SJSA1 (cell line): ENCODE measurements at places on chromosomes 16 and 17. TPM values are rescaled to one million over a fixed set of nuclear protein-coding genes. Genes with fewer than 3 reads are reported as not detected.
A peak's percentile ranks its signal among the peaks of the same experiment; 100 is the strongest.

GRCh38 chr16:77406680-77407079, 28.2 kb downstream of the ADAMTS18 start:
- no peak overlapping the region for H3K27ac ChIP-seq
- H3K27me3 ChIP-seq, result no peaks in the 10 kb centered on the region
- H3K36me3 ChIP-seq, result no peaks in the 10 kb centered on the region
- H3K4me3 ChIP-seq, result no peak overlapping the region

- no peak overlapping the region for H3K27ac ChIP-seq
- no peak for DNase-seq
- no peaks in the 10 kb centered on the region for H3K27me3 ChIP-seq
- H3K4me1 ChIP-seq, result peaks cover 5% of the 10 kb centered on the region
- H3K36me3 ChIP-seq, result peaks cover 14% of the 10 kb centered on the region
Observed at GRCh38 chr17:31308372-31309334, 5.2 kb downstream of the EVI2B start.

DNA sequence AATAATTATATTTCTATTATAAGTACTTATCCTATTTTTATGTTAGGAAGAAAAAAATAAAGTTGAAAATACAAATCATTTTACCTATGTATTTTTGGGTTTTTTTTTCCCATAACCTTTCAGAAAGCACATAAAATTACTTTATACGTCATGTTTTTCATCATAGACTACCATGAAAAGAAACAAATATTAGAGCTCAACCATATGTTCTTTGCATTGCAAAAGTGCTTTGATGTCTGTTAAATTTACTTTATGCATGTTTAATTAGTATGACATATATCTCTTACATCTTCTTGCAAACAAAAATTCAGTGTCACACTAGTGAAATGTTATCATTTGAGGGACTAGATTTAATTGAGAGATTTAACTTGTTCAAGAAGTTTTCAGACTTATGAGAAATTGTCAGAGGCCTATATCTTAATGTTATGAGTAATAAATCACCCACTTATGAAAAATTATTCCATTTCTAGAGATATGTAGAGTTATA, 24.0 kb downstream of the BRIP1 start:
- no peak for DNase-seq
- H3K36me3 ChIP-seq, result peaks cover 45% of the 10 kb centered on the region
- peaks cover 5% of the 10 kb centered on the region for H3K4me1 ChIP-seq
- H3K27ac ChIP-seq, result no peak overlapping the region
- H3K4me3 ChIP-seq, result no peak overlapping the region
- no peaks in the 10 kb centered on the region for H3K27me3 ChIP-seq

DNA sequence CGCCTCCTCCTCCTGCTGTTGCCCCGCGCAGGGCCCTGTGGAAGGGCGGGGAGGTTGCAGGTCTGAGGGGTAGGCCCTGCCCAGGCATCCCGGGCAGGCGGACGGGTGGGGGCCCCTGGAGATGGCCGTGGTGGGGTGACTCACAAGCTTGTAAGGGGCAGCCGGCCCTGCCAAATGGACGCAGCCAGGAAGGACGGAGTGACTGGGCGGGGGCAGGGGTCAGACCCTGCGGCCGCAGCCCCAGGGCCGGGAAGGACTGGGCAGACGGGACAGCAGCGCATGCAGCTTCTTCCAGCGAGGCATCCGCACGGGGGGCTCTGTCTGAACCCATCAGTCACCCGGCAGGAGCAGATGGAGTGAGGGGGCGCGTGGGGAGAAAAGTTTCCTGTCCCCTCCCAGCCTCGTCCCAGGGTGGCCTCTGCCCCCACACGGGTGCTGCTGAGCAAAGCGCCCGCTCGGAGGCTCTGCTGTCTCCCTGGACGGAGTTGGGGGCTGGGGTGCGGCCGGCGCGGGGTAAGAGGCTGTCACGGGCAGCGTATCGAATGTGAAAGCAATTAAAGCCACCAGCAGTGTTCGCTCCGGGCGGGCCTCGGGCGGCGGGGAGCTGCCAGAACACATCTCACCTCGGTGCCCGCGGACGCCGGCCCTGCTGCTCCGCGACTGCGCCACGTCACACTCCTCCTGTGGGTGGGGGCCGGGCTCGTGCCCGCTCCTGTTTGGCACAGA, 5.4 kb upstream of the PRR35 start:
- peaks cover 19% of the 10 kb centered on the region for H3K27me3 ChIP-seq
- no peak overlapping the region for H3K27ac ChIP-seq
- no peak overlapping the region for H3K4me3 ChIP-seq
- no peaks in the 10 kb centered on the region for H3K4me1 ChIP-seq
- H3K36me3 ChIP-seq, result peaks cover 25% of the 10 kb centered on the region
- no peak for DNase-seq

Gene PRSS33
- not detected in 2 replicates for total RNA-seq

Gene SLC12A3
- total RNA-seq, result not detected in 2 replicates

DNA sequence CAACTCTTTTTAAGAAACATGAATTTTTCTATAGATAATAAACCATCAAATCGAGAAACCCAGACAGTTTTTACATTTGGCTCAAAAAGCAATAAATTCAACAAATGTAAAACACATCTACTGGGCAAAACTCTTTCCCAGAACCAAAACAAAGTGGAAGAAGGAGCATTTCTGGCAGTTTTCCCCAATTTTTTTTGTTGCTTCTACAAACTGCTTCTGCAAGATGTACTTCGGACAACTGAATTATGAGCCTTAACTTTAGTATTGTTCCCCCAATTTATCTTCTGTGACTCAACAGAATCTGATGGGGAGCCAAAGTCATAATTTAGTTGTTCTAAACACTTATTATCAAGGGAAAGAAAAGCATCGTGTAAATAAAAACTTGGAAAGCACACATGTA, 1047.2 kb downstream of the CDH11 start:
- no peak overlapping the region for H3K4me3 ChIP-seq
- H3K27me3 ChIP-seq, result no peaks in the 10 kb centered on the region
- no peak for DNase-seq
- H3K4me1 ChIP-seq, result no peaks in the 10 kb centered on the region
- H3K36me3 ChIP-seq, result no peaks in the 10 kb centered on the region

Gene APOBR
- total RNA-seq, result not detected in 2 replicates

Gene HES7
- not detected in 2 replicates for total RNA-seq

Gene RSAD1
- 10.0 and 15.8 TPM in 2 replicates for total RNA-seq

GRCh38 chr16:84794626-84795025, 25.2 kb upstream of the CRISPLD2 start:
- H3K4me1 ChIP-seq, result no peaks in the 10 kb centered on the region
- no peak overlapping the region for H3K27ac ChIP-seq
- H3K4me3 ChIP-seq, result no peak overlapping the region
- DNase-seq, result no peak
- no peaks in the 10 kb centered on the region for H3K27me3 ChIP-seq
- no peaks in the 10 kb centered on the region for H3K36me3 ChIP-seq

Gene TLCD3B
- 0.55 and 3.1 TPM in 2 replicates for total RNA-seq

DNA sequence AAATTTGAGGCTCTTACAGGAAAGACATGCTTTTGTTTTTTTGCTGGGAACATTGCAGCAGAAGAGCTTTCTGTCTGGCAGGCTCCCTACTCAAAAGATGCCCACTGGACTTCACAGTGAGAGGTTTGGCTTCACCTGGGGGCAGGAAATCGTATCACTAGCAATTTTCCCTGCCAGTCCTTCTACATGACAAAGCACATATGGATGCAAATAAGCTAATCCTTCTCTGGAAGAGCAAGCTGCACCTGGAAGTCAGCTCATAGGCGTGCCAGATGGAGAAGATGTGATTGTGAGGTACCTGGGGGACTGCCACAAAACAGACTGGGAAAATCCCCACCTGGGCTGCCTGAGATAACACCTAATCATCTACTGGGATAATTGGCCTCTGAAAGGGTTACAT, 195.0 kb upstream of the CPHXL start:
- H3K27me3 ChIP-seq, result no peaks in the 10 kb centered on the region
- no peaks in the 10 kb centered on the region for H3K36me3 ChIP-seq
- DNase-seq, result no peak

GRCh38 chr16:89320782-89321501, 103.4 kb downstream of the ZNF778 start:
- no peaks in the 10 kb centered on the region for H3K27me3 ChIP-seq
- no peak for DNase-seq
- peaks cover 93% of the 10 kb centered on the region for H3K4me1 ChIP-seq
- H3K27ac ChIP-seq, result peak overlapping the region; percentile 78
- peak overlapping the region; percentile 9; the same call in 1 of the 2 replicates for H3K4me3 ChIP-seq

Gene TERB1
- total RNA-seq, result 0.05 TPM in 1 of 2 replicates, not detected in the other

Gene SLC38A7
- total RNA-seq, result 8.9 and 18.9 TPM in 2 replicates

Gene CFAP52
- not detected in 2 replicates for total RNA-seq

Gene NME3
- total RNA-seq, result 19.9 and 27.1 TPM in 2 replicates

GRCh38 chr17:65259281-65259680, 122.1 kb downstream of the RGS9 start:
- H3K27me3 ChIP-seq, result peaks cover 3% of the 10 kb centered on the region; the same call in 1 of the 2 replicates
- H3K36me3 ChIP-seq, result no peaks in the 10 kb centered on the region
- DNase-seq, result no peak

Gene CHD9
- total RNA-seq, result 14.7 and 29.2 TPM in 2 replicates

DNA sequence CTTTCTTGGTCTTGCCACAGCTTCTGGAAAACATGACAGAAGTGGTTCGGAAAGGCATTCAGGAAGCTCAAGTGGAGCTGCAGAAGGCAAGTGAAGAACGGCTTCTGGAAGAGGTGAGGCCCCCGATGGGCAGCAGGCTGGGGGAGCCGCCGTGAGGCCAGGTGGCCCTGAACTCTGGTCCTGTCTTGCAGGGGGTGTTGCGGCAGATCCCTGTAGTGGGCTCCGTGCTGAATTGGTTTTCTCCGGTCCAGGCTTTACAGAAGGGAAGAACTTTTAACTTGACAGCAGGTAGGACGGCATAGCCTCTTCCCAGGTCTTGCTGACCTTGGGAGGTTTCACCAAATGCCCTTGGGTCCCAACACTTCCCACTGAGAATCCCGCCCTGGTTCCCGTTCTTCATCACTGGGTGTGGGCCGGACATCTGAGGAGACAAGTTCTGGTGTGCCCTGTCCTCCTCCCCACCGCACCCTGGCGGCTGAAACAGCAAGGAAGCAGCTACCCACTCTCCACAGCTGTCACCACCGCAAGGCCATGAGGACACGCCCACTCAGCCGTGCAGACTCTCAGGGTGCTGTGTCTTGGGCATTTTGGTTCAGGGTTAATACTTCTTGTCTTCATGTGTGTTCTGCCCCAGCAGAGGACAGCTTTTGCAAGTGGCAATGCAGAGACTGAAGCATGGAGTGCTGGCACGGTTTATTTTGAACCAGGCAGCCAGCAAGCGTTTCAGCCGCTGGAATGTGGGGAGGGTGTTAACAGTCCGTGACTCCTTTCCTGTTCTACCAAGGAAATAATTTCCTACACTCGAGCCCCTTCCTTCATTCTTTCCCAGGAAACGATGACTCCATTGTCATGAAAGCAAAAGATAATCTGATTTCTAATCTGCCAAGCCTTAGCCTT, 21.4 kb downstream of the NTAN1 start:
- no peaks in the 10 kb centered on the region for H3K27me3 ChIP-seq
- H3K27ac ChIP-seq, result no peak overlapping the region
- no peaks in the 10 kb centered on the region for H3K4me1 ChIP-seq
- DNase-seq, result no peak

- H3K27me3 ChIP-seq, result no peaks in the 10 kb centered on the region
- H3K4me1 ChIP-seq, result peaks cover 54% of the 10 kb centered on the region
- H3K36me3 ChIP-seq, result peaks cover 59% of the 10 kb centered on the region
- DNase-seq, result no peak
- peak overlapping the region; percentile 99 for H3K4me3 ChIP-seq
Observed at GRCh38 chr16:88783391-88784073, 1.5 kb downstream of the PIEZO1 start.

Gene CACNG5
- total RNA-seq, result not detected in 2 replicates

- H3K4me3 ChIP-seq, result no peak overlapping the region
- H3K36me3 ChIP-seq, result peaks cover 14% of the 10 kb centered on the region
Observed at GRCh38 chr17:76378548-76379274, 5.7 kb upstream of the SPHK1 start.

DNA sequence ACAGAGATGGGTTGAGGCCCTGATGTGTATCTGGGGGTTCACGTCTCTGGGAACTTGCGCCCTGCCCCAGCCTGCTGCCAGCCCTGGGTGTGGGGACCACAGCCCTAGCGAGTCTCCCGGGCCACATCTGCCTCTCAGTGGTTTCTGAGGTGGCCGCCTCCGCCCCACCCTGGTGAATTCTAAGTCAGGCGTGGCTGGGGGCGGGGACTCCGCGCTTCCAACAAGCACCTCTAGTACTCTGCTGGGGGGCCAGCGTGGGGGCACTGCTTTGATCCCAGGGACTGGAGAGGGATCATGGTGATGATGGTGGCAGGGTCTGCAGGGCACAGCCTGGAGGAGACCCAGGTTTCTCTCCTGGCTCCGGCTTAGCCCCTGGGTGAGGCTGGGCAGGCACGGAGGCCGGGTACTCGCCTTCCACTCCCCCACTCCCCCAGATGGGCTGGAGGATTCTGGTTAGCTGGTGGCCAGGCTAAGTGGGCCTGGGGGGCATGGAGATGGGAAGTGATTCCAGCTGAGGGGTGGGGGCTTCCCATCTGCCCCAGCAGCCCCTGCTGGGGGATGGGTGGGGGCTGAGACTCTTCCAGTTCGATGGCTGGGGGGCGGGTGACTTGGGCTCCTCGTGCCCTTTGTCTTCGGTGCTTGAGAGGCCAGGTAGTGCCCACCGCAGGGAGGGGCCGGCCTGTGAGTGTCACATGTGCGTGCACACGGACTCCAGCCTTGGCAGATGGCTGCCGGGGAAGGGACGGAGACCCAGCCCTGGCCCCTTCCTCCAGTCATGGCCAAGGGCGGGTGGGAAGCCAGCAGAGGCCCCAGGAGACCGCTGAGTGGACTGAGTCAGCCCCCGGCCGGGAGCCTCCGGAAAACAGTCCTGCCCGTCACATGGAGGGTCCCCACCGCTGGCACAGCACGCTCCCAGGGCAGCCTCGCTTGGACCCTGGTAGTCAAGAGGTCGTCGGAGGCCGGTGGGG, 3.9 kb downstream of the GLIS2 start:
- no peaks in the 10 kb centered on the region for H3K27me3 ChIP-seq
- no peak overlapping the region for H3K27ac ChIP-seq
- H3K4me3 ChIP-seq, result no peak overlapping the region
- peaks cover 30% of the 10 kb centered on the region for H3K4me1 ChIP-seq

Gene DCAKD
- 51.8 and 74.1 TPM in 2 replicates for total RNA-seq

DNA sequence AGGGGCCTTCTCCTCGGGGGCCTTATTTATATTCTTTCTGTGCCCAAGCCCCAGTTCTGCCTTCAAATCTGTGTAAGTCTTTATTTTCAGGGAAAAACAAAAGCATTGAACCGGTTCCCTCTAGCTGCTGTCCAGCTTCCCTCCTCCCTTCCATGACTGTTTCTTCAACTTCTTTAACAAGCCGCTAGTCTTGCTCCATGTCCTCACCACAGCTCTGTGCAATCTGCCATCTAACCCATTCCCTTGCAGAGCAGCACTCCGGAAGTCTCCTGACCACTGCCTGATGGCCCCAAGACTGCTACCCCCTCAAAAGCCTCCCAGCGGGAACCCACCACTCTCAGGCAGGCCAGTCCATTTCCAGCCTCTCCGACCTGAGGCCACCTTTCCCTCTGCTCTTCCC, 16.9 kb downstream of the EMC8 start:
- H3K36me3 ChIP-seq, result peaks cover 81% of the 10 kb centered on the region
- no peaks in the 10 kb centered on the region for H3K27me3 ChIP-seq
- DNase-seq, result no peak

DNA sequence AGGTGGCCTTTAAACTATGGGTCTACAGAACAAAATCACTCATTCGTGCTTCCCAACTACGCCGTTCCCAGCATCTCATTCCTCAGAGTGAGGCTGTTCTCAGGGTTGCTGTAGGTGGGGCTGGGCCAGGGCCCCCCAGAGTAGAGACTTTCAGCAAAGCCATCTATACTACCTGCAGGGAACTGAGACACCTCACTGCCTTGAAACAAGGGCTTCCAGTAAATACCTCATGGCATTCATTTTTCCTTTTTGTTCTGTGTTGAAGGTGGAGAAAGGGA, 4.2 kb upstream of the SDK2 start:
- no peak overlapping the region for H3K27ac ChIP-seq
- no peak for DNase-seq
- H3K36me3 ChIP-seq, result no peaks in the 10 kb centered on the region
- H3K4me3 ChIP-seq, result no peak overlapping the region
